ENCODE measurements at places on chromosomes 2 and 18.

DNA sequence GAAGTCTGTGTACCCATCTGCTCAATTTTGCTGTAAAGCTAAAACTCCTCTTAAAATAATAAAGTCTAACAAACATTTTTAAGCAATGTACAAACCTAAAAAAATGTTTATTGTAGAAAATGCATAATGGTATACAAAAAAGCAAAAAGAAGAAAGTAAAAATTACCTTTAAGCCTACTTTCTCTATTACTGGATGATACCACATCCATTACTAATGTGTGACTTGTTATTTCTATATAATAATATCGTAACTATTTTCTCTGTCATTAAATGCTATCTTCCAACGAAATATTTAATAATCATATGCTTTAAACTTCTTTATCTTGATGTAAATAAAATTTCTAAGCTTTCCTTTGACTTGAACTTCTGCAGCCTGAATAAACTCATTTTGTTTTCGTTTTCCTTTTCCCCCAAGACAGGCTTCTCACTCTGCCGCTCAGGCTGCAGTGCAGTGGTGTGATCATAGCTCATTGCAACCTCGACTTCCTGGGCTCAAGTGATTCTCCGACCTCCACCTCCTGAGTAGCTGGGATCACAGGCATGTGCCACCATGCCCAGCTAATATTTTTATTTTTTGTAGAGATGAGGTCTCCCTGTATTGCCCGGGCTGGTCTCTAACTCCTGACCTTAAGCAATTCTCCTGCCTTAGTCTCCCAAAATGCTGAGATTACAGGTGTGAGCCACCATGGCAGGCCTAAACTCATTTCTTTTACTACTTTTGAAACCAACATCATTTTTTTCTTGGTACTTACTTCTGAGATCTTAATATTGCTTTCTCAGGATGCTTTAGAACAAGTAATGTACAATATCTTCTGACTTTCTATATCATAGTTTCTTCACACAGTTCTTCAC lies 18.1 kb upstream of the DNAH7 start:
- DNase-seq, result no peak

DNA sequence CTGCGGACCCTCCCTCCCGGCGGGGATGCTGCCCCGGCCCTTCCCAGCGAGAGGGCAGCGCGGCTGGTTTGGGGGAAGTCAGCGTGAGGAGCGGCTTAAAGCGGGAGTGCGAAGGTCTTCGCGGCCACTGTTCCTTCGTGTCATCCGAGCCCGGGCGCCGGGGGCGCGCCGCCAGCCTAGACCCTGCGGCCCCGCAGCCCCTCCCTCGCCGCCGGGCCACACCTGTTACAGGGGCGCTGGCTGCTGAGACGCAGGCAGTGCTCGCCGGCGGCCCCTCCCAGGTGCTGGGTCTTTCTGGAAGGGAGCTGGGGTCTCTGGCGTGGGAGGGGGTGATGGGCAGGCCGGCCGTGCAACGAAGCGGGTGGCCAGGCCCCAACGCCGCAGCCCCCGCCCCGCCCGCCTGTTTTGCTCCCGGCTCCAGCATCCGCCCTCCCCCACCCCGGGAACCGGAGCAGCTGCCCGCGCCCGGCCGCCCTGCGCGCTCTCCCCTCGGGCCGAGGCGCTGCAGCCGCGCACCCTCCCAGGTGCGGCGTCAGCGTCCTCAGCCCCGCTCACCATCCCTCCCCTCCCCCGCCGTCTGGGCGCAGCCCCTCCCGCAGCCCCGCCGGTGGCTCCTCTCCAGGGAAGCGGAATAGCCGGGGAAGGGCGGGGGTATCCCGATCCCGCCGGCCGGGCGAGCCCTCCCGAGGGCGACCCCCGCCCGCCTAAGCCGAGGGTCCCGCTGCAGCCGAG lies 727 bp downstream of the KIF1A start:
- DNase-seq, result no peak

GRCh38 chr2:96142217-96143113 lies 2.8 kb downstream of the DUSP2 start:
- DNase-seq, result no peak

DNA sequence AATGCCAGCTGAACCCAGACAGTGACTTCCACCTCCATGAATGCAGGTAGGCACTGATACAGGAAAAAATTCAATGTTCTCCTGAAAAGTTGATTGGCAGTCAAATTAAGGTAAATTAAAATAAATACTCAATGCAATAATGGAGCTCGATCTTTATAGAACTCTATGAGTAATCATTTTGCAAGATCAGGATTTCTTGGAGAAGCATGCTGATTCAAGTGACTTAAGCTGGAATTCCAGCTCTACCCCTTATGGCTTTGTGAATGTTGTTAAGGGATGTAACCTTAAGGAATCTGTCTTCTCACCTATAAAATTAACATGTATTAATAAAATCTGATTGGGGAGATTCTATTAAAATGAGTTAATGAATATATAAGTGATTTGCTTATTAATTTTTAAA lies 145.1 kb downstream of the QPCT start:
- DNase-seq, result no peak

DNA sequence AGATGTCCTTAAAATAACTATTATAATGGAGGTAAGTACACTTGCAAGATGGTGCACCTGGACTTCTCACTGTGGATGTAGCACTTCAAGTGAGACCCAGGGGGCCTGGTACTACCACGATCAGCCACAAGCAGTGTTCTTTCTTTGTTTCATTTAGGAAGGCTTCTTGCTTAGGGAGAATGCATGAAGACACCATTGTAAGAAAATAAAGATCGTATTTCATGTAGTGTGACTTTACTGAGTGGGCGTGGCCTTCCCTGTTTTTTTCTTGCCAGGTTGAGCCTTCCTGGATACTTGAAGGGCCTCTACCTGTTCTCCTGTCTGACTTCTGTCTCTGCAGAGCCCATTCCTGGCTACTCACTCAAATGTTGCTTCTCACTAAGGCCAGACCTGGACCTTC lies 615.6 kb upstream of the SOX11 start:
- no peak for DNase-seq

DNA sequence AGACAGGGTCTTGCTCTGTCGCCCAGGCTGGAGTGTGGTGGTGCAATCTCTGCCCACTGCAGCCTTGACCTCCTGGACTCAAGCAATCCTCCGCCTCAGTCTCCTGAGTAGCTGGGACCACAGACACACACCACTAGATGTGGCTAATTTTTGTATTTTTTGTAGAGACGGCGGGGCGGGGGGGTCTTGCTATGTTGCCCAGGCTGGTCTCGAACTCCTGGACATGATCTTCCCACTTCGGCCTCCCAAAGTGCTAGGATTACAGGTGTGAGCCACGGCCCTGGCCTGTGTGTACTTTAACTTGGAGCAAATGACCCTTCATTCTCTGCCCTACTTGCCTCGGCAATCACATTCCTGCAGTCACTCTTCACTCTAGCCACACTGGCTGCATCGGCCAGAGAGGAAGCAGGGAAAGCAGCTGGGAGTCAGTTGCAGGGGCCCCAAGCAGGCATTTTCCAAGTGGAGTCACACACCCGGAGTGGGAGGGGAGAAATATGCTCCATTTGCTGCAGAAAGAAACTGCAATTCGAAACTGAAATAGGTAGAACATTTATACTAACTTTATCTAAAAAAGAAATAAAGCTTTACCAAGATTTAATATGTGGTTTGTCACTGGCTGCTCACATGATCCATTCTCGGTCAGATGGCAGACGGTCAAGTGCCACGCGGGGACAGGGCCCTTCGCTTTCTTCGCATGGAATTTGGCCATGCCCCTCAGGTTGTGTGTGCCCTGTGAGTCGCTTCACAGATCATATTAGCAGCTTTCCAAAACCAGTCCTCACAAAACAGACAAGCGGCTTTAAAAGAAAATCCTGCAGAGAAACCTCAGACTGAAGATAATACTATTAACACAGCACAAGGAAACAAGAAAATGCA lies 37.1 kb downstream of the FAM161A start:
- no peak for DNase-seq

GRCh38 chr2:209305746-209306196 lies 118.1 kb upstream of the MAP2 start:
- no peak for DNase-seq

- DNase-seq, result no peak
Observed at GRCh38 chr2:104046466-104046865, 807.4 kb upstream of the POU3F3 start.

DNA sequence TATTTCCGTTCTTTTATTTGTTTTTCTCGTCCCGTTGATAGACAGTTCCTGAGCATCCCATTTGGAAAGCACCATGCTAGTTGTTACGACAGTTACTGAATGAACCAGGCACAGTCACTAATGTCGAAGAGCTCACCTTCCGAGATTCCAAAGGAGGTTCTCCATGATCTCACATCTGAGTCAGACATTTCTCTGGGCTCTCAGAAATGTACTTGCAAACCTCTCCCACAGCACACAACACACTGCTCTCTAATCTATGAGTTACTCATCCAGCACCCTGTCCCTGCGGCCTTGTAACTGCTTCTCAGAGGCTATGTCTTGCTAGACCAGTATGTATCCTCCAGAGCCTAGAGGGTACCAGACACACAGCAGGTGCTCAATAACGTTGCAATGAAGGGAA lies 174.7 kb downstream of the DNER start:
- DNase-seq, result no peak

- no peak for DNase-seq
Observed at GRCh38 chr2:164917296-164917903, 37.9 kb downstream of the SLC38A11 start.

GRCh38 chr18:58256316-58257080 lies 212.5 kb downstream of the NEDD4L start:
- DNase-seq, result no peak

DNA sequence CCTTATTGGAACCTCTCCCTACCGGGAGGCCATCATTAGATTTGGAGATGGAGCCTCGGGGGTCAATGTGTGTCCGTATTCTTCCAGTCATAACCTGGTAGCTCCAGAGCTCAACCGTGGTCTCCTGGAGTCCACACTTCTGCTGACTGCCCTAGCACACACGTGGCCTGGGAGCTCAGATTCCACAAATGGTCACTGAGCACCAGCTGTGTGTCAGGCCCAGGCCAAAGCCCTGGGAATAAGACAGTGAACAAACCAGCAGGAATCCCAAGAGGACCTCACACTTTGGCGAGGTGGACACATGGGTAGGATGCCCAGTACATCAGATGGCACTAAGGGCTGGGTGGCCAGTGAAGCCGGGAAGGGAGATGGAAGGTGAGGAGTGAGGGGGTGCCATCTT lies 15.5 kb downstream of the GYPC start:
- DNase-seq, result no peak

DNA sequence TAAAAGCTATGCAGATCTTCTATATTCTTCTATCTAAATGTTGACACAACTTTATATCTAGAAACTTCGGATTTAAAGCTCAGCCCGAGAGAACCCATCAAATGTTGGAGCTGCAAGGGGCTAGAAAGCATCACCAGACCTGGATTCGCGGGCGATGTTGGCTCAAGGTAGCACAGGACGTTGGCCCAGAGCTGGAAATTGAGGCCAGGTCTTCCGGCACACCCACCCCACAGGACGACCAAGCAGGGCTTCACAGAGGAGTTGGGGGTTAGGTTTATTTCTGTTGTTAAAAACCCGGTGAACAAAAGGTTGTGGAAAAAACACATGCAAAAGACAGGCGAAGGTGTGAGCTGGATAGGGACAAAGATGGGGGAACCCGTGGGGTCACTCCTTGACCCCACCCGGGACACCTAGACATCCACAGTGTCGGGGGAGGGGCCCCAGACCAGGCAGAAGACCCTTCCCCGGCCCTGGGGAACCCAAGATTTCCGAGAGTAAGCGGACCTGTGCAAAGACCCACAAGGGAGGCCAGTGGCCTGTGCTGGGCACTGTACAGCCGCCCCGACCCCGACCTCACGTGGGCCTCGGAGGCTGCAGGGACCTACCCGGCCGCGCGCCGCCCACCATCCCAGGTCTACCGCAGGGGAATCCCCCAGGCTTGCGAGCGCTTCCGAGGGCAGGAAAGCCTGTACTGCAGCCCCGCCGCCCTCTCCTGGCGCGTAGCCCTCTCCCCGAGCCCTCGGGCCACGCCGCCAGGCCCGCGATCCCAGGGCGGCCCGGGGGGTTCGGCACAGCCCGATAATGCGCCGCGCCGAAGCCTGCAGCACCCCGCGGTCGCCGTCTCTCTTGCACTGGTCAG lies 1.8 kb upstream of the AGBL5 start:
- no peak for DNase-seq

DNA sequence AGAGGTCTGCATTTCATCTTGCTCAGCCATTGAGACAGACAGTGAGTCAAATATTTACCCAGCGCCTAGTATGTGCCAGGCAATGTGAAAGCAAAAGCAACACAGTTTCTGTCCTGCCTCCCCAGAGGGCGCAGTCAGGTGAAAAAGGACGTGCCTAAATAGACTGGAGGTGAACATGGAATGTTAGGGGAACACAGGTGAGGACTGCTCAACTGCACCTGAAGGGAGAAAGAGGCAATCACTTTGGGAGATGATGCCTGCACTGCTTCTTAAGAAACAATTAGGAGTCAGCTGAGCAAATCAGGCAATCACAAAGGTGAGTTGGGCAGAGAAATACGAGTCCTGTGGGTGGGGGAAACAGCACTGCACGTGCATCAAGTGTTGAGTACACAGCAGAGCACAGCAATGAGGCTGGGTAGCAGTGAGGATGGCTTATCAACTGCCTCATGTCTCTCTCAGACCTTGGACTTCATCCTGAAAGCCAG lies 218.3 kb upstream of the SMAD7 start:
- DNase-seq, result no peak

DNA sequence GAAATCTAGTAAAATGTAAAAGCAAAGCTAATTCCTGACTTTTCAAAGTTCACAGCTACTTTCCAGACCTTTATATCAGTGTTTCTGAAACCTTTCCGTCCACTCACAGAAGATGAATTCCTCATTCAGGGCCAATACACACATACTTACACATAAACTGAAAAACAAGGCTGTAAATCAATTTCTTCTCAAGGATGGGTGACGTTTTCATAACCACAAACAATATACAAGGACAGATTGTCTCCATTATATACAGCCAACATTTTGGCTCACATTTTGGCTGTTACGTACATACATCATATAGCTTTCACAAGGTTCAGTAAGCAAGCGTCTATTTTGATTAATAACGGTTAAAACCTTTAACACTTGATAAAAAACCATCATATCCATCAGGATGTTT lies 1.4 kb downstream of the RPRD1A start:
- no peak for DNase-seq

DNA sequence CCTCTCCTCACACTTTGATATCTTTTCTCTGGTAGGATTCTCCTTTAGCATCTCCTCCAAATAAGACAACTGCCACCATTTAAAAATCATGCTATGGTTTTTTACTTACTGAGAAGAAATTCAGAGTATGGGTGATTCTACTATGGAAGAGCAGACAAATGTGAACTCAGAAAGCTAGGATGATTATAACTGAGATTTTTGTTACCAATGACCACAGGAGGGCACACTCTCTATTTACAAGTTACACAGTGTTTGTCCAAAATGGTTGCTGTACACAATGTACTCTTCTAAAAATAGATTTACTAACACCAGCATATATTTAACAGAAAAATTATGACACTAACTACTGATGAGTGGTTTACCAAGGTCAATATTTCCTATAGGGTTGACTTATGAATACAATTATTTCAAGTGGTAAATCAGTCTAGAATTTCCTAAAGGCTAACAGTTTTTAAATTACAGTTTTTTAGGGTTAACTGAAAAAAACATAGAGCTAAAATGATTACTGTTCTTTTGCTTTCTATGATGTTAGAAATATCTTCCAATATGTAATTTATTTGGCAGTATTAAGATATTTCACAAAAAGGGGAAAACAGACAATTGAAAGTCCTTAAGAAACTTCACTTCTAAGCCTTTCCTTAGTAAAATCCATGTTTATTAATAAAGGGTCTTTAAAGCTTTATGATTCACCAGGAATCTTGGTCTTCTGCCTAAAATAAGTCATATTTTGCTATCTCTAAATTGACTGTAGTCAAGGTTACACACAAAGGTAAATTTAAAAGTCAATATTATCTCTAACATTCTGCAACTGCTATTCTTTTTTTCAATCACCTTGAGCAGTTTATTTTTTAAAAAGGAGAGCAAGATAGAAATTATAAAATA lies 57.2 kb downstream of the MAP4K3 start:
- no peak for DNase-seq
